ENCODE measurements at places on chromosomes 11 and 22.
A peak's percentile ranks its signal among the peaks of the same experiment; 100 is the strongest.

- no peak for DNase-seq
Observed at GRCh38 chr22:44549701-44550100, 51.7 kb upstream of the RTL6 start.

- DNase-seq, result peak; percentile 17
Observed at GRCh38 chr11:22193348-22194051, 615 bp downstream of the ANO5 start.

GRCh38 chr11:57290288-57290687, 34.5 kb downstream of the TNKS1BP1 start:
- DNase-seq, result no peak

GRCh38 chr11:126547161-126547560, 191.7 kb downstream of the ST3GAL4 start:
- DNase-seq, result no peak

DNA sequence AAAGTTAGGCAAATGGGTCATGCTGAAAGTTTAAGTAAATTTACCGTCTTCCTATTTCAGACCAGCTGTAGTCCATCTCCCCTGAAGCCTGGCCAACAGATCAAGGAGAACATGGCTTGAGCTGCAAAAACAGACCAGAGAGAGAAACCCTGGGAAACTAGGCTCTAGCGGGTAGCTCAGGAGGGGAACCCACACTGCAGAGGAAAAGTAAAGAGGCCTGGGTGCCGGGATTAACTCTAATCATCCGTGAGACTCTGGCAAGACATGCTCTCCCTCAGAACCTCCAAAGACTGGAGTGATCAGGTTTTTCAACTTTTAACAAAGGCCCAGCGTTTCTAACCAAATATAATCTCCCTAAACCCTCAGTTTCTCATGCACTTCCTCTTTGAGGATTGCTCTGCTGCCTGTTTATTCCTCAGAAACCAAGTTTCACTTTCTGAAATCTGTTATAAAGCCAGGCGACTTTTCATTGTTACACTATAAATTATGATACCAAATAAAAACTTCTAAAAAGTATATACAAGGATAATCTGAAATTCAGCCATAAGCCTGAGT, 67.5 kb downstream of the GAB2 start:
- no peak for DNase-seq

DNA sequence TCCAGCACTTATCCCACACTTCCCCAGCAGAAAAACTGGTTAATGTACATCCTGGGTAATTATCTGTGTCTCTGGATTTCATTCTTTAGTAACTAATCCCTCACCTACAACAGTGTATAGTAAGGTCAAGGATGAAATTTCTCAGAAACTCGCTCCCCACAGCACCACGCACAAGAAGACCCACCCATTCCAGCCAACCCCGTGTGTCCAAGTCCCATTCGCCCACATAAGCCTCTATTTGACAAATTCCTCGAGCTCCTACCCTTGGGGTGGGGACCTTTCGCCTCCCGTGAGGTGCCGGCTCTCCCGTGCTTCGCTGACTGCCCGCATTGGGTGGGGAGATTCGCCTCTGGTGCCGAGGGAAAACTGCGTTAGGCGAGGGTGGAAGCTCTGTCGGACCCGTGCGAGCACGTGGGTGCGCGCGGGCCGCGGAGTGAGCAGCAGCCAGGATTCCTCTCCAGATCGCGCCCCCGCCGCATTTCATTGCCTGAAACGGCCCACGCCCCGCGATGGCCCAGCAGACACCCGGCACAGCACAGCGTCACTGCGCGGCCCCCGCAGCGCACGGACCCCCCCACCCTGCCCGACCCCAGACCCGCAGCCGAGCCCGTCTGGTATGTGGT, 866 bp downstream of the EXPH5 start:
- peak; percentile 23 for DNase-seq

DNA sequence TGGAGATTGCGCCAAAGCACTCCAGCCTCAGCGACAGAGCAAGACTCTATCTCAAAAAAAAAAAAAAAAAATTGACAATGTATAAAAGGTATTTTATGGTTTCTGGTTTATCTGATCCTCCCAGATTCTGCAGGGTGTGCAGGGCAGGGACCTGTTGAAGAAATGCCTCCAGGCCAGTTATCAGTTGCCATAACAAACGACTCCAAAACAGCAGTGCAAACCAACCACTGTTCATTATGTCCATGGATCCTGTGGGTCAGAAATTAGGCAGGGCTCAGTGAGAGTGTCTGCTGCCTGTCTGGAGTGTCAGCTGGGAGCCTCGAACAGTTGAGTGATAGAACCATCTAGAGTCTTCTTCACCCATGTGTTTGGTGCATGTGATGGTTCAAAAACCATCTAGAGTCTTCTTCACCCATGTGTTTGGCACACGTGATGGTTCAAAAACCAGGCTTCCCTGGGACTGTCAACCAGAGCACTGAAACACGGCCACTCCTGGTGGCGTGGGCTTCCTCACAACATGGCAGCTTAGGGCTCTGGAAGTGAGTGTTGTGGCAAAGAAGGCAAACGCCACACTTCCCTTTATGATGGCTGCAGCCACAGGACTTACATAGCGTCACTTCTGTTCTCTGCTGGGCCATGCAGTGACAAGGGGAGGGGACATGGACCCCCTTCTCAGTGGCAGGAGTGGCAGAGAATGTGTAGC, 115.1 kb upstream of the CRYBB3 start:
- no peak for DNase-seq

DNA sequence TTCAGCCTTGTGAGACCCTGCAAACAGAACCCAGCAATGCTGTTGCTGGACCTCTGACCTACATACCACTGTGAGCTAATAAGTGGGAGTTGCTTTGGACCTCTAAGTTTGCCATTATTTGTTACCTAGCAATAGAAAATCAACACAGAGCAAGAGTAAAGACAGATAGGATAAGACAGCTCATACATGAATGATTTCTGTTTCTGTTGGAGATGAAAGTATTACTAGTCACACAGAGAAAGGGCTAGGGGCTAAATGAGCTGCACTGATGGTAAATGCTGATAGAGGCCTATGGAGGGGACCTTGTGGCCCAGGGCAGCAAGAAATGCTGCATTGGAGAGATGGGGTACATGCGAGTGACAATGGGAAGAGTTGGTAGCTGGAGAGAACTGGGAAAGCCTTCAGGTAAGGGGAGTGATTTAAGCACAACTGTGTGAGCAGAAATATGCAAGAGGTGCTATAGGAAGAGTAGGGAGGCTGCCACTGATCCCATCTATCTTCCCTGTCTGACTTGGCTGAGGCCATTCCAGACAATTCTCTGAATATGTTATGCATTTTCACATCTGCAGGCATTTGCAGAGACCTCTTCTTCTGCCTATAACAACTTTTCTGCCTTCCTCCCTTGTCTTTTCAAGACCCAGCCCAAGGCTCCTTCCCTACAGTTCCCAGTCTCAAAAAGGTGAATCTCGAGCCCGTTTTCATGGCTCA, 46.1 kb upstream of the SYN3 start:
- no peak for DNase-seq

DNA sequence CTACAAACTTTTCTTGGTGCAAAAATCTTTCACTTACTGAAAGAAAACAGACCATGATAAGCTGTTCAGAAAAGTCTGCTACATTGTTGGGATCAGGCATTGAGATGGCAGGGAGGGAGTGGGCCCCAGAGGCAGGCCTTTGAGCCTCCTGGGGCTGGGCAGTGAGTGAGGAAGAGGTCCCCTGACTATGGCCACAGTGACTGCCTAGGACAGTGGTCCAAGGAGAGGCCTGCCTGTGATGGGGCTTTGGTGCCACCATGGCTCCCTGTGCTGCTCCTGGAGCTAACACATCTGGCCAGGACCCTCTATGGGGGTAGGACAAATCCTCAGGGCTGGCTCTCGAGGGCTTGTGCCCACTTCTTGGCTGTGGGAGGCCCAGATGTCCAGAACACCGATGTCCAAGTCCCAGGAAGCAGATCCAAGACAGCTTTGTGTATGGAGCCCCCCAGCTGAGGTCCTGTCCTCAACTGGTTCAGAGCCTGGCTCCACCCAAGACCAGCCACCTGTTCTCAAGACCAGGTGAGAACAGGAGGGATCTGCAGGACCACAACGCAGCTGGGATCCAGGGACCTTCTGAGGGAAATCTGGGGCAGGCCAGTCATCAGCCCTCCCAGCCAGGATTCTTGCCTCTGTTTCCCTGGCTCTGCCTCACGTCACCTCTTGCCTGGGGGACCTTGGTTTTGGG, 36.9 kb downstream of the PPM1F start:
- no peak for DNase-seq

- no peak for DNase-seq
Observed at GRCh38 chr22:20095521-20095920, 15.5 kb downstream of the DGCR8 start.

GRCh38 chr11:68678031-68678441, 6.3 kb upstream of the GAL start:
- DNase-seq, result no peak

DNA sequence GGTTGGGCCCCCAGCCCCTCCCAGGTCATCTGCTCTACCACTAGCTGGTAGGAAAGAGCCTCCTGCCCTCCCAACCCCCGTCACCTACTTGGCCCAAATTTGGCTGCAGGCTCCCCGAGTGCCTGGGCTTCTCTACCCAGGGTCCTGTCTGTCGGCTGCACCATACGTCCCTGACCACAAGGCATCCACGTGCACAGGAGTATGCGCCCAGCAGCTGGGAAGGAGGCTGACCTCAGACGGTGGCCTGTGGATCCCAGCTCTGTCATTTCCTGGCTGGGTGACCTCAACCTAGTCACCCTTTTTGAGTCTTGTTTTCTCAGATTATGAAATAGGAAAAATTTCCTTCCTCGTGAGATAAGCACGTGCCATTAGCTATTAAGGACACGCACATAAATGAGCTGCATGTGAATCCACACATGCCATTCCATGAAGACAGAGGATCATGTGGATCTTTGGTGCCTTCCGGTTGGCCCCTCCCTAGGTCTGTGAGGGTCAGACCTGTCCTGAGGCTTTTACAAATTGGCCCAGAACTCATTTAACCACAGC, 13.7 kb downstream of the CYB561A3 start:
- DNase-seq, result no peak

GRCh38 chr11:88603091-88603867, 265.7 kb upstream of the CTSC start:
- DNase-seq, result no peak

- no peak for DNase-seq
Observed at GRCh38 chr11:111916768-111917167, 1.9 kb upstream of the C11orf52 start.

DNA sequence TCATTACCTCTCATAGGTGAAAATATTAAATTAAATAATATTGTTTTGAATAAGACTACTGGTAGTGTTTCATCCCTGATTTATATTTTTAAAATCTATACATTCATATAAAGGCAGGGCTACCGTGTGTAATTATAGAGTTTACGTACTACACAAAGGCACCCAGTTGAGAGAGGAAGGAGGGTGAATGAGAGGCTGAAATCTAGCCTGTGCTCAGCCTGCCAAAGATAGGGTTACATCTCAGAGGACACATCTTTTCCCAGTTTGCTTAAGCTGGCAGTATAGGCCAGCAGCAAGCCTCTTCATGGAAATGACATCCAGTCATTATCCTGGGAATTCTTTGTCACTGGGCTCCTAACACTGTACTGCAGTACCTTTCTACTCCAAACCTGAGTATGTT, 7.5 kb upstream of the B3GNT6 start:
- no peak for DNase-seq

DNA sequence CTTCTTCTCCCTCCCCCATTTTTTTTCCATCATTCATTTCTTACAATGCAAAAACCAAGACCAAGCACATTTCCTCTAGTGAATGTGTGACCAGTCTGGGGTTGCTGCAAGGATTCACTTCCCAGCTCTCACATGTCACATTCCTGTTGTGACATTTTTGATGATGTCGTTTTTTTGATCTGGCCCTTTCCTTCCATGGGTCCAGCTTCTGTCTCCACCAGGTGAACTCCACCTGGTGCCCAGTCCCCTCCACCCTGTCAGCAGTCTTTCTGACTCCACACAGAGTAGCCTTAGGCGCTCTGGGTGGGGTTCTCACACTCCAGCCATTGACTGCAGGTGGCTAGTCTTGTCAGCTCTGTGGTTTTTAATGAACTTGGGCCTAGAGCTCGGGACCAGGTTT, 15.6 kb downstream of the PANX1 start:
- no peak for DNase-seq

- DNase-seq, result no peak
Observed at GRCh38 chr11:45886816-45887520, 1.5 kb downstream of the MAPK8IP1 start.

GRCh38 chr11:45379162-45379863, 93.2 kb upstream of the SYT13 start:
- no peak for DNase-seq

DNA sequence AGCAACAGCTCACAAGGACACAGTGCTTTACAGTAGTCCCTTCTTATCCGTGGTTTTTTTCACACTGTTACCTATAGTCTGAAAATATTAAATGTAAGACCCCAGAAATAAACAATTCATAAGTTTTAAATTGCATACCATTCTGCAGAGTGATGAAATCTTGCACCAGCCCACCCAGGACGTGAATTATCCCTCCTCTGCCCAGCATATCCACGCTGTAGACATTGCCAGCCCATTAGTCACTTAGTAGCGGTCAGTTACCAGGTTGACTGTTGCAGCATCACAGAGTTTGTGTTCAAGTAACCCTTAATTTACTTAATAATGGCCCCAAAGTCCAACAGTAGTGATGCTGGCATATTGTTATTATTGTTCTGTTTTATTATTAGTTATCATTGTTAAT, 3.6 kb downstream of the CLTCL1 start:
- DNase-seq, result no peak

DNA sequence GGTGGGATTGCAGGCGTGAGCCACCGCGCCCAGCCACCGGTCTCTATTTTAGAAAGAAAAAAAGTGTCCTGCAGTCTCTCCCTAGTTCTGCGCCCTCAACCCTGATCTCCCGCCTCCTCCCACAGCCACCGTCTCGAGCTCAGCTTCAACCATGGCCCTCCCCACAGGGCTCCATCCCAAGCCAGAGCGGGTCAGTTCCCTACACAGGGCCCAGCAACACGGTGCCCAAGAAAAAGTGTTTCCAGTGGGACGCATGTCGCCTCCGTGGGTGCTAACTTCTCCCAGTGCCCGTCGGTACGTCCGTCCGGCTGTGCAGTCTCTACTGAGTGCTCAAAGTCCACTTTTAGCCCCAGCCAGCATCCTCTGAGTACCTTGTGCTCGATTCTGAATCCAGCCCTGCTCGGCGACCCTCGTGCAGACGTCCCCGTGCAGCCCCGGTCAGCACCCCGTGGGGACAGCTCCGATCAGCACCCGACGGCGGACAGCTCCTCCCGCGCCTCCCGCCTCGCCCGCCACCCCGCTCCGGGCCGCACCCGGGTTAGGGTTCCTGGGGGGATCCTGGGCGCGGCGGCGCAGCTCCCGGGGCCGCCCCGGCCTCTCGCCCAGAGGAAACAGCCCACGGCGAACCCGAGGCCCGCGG, 657 bp upstream of the MAPK8IP2 start:
- DNase-seq, result peak; percentile 97

- DNase-seq, result no peak
Observed at GRCh38 chr22:26672060-26672471, 14.7 kb downstream of the MIAT start.

- DNase-seq, result no peak
Observed at GRCh38 chr11:45147891-45148675, 1.6 kb downstream of the PRDM11 start.
